ENCODE measurements at places on chromosomes 3 and 15. TPM values are rescaled to one million over a fixed set of nuclear protein-coding genes. Genes with fewer than 3 reads are reported as not detected.
A peak's percentile ranks its signal among the peaks of the same experiment; 100 is the strongest.

Gene PLXNA1
- 62.0 TPM for total RNA-seq

Gene NEO1
- 113 TPM for total RNA-seq

Gene FYCO1
- 57.5 TPM for total RNA-seq

Gene KLF15
- 19.2 TPM for total RNA-seq

Gene PDIA5
- 9.2 TPM for total RNA-seq

Gene ARL8B
- total RNA-seq, result 60.3 TPM

Gene TICRR
- total RNA-seq, result 1.5 TPM

Gene CORO2B
- 1.3 TPM for total RNA-seq

GRCh38 chr15:98682992-98683701 is 34.8 kb downstream of the IGF1R start:
- DNase-seq, result no peak

- DNase-seq, result no peak
Measured at GRCh38 chr3:43453981-43454380, 167.6 kb downstream of the SNRK start.

DNA sequence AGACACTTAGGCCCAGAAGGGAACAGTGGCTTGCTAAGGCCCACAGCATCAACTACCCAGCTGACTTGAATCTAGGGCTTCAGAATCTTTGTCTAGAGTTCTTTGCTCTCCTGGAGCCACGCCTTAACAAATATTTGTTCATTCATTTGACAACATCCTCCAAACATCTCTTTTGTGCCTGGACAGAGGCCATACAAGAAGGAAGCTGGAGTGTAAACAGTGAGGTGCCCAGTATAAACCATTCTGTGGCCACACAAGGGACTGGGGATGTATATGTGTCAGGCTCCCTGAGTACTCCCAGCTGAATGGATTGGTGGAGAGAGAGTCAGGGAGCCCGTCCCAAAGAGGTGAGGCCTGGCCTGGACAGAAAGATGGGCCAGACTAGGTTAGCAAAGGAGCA is 3.4 kb downstream of the CIB2 start:
- no peak for DNase-seq

DNA sequence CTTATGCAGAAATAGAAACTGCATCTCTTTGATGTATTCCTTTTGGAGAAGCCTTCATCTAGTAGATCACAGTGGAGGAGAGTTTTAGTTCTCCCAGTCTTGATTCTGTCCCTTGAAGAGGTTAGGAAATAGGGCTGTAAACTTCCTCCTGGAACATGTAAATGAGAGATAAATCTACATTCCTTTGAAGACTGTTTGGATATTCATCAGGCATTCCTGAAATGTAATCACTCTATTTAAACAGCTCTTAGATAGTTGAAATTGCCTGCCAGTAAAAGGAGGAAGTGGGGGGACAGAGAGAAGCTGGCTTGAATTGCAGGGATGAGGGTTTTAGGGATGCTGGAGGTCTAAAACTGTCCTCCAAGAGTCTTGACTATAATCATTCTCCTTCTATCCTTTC is 254.3 kb upstream of the LRRC3B start:
- no peak for DNase-seq

- DNase-seq, result no peak
Measured at GRCh38 chr3:139532976-139533375, 6.6 kb downstream of the RBP1 start.

- no peak for DNase-seq
Measured at GRCh38 chr3:122977746-122978466, 49.7 kb downstream of the SEMA5B start.

GRCh38 chr3:25468866-25469319 is 40.8 kb downstream of the RARB start:
- peak; percentile 80 for DNase-seq

- no peak for DNase-seq
Measured at GRCh38 chr3:70558956-70559355, 246.5 kb upstream of the MDFIC2 start.

All from suprapubic skin (tissue), 4 donors.